ENCODE measurements at places on chromosomes 4 and X.

DNA sequence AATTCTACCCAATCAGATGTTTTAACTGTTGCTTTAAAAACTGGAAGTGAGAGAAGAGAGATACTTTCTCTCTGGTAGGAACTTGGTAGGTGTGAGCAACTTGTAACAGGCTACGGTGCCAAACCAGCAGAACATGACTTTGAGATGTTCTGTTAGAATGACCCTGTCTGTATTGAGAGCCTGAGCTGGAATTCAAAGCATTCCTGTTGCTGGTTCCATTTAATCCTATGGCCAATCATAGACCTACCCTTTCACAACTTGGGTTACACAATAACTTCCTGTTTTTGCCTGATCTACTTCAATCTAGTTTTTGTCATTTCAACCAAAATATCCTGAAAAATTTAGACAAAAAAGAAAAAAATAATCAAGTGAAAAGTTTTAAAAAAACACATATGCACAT is 1.7 kb upstream of the PRRG1 start:
- no peak for DNase-seq

DNA sequence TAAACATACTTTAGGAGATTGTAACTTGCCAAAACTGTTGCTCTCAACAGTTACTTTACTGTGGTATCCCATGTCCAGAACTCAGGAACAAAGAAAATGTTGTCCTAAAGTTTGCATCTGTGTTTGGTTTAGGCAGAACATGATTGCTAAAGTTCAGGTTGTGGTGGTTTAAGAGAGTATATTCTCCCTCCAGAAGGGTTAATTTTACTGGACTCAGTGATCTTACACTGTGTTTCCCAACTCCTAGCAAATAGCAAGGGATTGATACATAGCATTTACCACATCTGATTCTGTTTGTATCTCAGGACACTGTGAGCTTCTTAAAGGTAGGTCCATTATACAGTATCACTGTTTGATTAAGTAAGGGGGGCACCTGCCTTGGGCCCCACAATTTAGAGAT is 13.3 kb upstream of the DCK start:
- DNase-seq = no peak

- no peak for DNase-seq
These were observed 242.9 kb upstream of the GK2 start for GRCh38 chr4:79650794-79651431.

DNA sequence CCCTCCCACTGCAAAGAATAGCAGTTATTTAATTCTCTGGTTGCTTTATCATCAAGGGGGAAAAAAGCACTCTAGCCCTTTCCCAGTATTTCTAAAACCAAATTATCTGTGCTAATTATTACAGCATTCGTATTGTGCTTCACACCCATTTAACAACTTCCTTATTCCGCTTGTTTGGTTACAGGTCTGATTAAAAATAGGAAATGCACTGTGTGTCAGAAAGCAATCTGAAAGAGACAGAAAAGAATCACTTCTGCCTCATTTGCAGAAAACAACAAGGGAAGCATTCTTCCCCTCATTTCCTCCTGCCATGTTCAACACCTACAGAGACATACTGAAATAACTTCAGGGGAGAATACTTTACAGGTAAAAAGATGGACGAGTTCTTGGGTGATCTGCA is 114.9 kb upstream of the MAP3K15 start:
- no peak for DNase-seq

- no peak for DNase-seq
These were observed 85.9 kb upstream of the SLC34A2 start for GRCh38 chr4:25569716-25570115.

DNA sequence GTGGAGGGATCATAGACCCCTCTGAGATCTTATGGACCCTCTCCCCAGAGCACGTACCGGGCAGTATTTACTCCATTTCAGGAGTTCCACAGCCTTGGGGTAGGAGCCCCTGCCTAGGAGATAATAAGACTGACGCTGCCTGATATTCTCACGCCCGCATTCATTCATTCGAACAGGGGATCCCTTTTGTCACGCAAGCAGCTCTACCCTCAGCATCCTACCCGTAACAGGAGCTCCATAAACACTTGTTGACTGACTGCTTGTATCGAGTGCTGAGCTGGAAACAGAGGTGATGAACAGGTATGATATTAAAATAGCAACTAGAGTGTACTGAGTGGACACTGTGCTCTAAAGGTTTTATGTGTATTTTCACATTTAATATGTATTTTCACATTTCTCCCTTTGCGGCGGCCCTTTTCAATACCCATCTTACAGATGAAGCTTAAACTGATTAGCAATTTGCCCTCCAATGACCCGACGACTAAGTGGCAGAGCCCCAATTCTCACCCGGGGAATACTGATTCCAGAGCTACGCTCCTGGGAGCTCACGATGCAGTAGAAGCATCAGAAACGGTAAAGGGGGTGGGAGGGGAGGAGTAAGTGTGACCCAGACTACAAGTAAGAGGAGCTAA is 888 bp downstream of the RAB28 start:
- no peak for DNase-seq
